ENCODE measurements at places on chromosomes 11 and 22.

DNA sequence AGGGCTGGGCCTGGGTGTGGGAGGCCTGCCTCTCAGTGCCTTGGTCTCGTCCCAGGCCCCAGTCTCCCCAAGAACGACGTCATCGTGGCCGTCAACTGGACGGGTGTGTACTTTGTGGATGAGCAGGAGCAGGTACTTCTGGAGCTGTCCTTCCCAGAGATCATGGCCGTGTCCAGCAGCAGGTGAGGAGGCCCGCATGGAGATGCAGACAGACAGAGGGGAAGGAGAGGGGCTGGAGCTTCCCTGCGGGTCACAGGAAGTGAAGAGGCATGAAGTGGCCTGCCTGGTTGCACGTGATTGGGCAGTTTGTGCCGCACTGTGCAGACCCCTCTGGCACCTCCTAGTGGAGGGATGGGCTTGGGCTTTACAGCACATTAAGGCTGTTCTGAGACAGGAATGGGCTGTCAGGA, 70.4 kb downstream of the MYO7A start:
- DNase-seq, result no peak

DNA sequence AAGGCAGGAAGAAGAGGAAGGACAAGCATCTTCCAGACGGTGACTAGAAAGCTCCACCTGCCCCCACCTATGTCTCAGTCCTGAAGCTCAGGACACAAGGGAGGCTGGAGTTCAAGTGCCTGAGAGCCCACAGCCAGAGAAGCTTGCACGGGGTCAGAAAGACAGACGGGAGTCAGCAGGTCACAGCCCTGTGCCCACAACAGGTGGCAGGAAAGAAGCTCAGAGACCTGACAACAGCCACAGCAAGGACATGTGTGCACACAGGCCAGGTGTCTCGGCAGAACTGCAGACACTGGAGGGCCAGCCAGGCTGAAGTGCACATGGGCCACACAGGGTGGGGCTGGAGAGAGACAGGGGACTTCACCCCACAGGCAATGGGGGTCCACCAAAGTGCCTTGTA, 37.2 kb upstream of the MOB2 start:
- DNase-seq, result no peak

GRCh38 chr11:118175993-118176777, at the start of gene SCN2B:
Gene SCN2B (minus strand): TSS chr11:118176639. CDS start chr11:118176431, 208 bp downstream.
- no peak for DNase-seq

GRCh38 chr11:108278546-108278945, 55.7 kb downstream of the ATM start:
- DNase-seq, result no peak

- no peak for DNase-seq
These were observed 68.1 kb upstream of the SLC22A12 start for GRCh38 chr11:64522843-64523380.

- DNase-seq, result no peak
These were observed 182.7 kb downstream of the ADAMTS15 start for GRCh38 chr11:130631119-130631518.

DNA sequence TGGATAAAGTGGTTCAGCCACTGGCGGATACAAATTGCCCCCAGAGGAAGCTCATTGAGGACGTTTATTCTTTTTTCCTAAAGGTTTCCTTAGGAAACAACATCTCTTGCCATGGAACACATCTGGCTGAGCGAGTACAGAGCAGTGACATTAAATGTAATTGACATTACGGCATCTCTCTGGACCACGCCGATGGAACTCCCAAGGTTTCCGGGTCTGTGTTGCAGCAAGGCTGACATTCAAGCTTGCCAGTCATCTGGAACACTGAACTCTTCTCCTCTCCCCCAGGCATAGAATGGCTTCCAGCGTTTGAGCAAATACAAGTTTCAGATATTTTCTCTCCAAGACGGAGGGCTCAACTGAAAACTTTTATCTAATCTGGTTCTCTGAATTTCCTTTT, 42.1 kb downstream of the CLMP start:
- no peak for DNase-seq

DNA sequence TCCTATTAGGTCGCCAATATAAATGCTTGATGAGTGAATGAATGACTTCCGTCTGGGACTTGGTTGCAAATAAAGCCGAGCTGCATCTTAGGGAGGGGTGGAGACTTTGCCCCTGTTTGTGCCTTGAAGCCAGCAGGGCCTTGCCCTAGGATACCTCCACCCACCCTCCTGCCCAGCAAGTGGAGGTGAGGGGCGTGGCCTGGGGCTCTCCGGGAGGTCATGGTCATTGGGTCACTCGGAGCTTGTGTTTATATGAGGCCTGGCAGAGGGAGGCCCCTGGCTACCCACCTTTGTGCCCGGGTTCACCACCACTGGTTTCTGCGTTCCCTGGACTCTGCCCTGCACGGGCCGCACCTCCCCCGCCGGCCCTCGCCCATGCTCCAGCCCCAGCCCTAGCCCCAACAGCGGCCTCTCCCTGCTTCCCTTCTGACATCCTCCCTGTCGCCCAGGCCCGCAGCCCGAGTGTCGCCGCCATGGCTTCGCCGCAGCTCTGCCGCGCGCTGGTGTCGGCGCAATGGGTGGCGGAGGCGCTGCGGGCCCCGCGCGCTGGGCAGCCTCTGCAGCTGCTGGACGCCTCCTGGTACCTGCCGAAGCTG, 4.3 kb downstream of the MPST start:
- DNase-seq, result no peak

- no peak for DNase-seq
These were observed 34.2 kb downstream of the MACROD1 start for GRCh38 chr11:64131683-64132190.

- DNase-seq, result no peak
These were observed 9.4 kb upstream of the TECTA start for GRCh38 chr11:121091492-121092152.

GRCh38 chr11:121610706-121611105, 157.9 kb upstream of the SORL1-AS1 start:
- no peak for DNase-seq

- no peak for DNase-seq
These were observed 94.8 kb upstream of the PHOX2A start for GRCh38 chr11:72338741-72339140.

DNA sequence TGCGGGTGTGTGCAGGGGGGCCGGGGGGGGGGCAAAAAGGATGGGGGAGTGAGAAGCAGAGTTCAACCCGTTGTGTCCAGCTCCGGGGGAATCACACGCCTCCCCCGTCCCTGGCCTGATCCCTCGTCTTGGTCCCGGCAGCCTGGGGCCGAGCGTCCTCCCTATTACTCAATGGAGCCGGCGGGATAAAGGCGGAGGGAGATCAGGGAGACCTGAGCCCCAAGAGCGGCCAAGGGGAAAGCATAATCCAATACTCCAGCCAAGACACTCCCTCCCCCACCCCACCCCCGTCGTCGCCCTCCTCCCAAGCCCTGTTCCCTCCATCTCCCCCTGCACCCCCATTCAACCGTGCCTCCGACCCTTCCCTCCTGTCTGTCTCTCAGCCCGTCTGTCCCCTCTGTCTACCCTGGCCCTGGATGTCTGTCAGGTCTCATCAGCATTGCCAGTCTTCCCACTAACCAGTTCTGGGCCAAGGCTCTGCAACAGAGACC, 2.6 kb downstream of the PHOX2A start:
- DNase-seq, result no peak

DNA sequence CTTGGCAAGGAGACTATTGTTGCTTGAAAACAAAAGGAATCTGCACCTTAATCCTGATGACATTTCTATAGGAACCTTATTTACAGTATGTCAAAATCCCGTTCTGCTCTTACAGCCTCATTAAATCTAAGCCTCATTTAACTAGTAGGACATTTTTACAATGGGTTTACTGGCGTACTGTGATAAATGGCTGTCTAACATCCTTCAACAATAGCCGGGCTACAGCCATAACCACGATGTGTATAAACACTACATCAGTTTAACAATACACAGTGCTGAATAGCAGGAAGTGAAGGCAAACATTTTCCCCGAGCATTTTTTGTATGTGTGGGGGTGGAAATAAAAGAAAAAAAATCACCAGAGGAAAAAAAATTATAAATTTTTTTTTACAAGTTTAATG, 131.2 kb downstream of the ARL14EP start:
- DNase-seq, result no peak

DNA sequence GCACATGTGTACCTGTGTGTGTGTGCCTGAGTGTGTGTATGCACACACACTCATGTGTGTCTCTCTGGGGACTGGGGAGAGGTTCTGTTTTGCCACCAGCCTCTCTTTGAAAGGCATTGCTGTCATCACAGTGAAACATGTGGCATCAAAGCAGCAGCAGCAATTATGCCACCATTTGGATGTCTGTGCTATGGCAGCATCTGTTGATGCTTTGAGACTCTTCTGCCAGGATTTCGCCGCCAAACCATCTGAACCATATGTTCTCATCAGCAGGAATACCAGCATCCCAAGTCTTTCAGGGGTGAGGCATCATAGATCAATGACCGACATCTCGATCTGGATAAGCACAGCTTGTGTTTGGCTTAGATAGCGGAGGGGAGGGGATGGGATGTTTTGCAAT, 168.6 kb downstream of the FAT3 start:
- DNase-seq, result no peak

DNA sequence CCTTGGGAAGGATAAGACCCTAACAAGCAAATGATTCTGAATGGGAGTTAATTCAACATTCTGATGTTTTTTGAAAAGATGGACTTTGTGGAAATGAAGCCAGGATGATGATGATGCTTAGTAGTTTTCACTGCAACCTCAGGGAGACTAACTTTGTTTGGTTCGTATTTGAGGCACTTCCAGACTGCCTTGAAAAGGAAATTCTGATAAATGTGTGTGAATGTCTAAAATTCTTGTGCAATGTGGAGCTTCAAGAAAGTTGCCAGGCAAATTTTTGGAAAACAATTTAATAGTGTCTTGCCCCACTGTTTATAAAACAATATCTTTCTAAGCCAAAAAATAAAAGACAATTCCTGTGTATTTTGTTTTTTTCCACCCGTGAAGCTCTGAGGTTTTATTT, 11.2 kb upstream of the NAV2 start:
- no peak for DNase-seq

- DNase-seq, result no peak
These were observed 882 bp downstream of the FREY1 start for GRCh38 chr11:45906096-45906682.

DNA sequence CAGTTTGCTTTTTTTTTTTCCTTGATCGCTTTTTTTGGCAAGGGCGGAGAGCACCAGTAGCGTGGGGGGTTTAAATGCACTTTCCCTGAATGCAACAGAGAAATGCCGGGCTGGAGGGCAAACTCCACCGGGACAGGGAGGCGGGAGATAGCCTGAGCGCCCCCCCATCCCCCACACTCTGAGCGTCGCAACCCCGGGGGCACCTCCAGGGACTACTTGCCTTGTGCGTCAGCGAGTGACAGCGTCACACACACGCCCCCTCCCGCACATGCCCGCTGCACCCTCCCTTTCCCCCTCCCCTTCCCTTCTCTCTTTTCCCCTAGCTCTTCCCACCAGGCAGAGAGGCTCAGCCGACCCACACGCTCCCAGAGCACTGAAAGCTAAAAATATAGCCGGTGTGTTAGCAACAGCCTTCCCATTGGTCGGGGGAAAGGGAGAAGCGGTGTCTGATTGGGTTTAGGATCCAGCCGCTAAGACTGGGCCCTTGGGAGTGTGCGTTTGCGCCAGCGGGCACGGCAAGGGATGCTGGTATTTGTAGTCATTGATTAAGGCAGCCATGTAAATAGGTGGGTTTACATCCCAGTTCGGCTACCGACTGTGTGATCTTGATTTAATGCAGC, 1.7 kb upstream of the TOB2 start:
- DNase-seq, result peak; percentile 75

GRCh38 chr11:123233975-123234334, 38.9 kb upstream of the CLMP start:
- no peak for DNase-seq

GRCh38 chr11:86983021-86983488, 27.9 kb upstream of the FZD4 start:
- DNase-seq, result no peak

DNA sequence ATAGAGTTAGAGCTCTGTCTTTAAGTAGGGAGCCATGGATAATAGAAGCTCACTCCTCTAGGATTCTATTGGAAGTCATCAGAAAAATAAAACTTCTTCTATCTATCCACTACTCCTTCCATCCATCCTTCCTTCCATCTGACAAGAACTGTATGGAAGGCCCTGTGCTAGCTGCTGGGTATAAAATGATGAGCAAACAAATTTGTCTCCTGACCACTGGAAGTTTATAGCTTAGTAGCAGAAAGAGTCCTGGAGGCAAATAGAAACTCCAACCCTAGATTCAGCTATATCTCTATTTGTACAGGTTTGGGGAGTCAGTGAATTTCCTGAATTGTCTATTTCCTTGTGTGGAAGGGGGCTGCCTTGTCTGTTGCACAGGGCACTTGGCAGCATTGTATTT, 136.6 kb downstream of the ME3 start:
- no peak for DNase-seq

GRCh38 chr11:128581561-128582272, 5.6 kb downstream of the ETS1 start:
- no peak for DNase-seq

- no peak for DNase-seq
These were observed 1.0 kb downstream of the KCNJ4 start for GRCh38 chr22:38453996-38454352.

DNA sequence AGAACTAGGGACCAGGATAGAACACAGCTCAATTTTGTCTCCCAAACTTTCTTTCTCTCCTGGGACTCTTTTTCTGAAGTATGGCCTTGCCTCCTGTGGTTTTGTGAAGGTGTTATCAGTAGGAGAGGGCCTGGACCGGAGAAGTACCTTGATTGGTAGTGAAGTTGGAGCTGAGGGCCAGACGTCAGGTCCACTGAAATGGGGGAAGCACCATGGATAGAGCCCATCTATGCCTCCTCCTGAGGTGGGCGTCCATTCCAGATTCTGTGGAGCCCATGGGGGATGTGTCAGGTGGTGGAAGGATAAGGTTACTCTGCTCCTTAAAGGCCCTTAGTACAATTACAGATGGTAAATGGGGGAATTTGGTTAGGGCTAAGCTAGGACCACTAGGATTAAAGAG, 109.7 kb downstream of the INSC start:
- no peak for DNase-seq

DNA sequence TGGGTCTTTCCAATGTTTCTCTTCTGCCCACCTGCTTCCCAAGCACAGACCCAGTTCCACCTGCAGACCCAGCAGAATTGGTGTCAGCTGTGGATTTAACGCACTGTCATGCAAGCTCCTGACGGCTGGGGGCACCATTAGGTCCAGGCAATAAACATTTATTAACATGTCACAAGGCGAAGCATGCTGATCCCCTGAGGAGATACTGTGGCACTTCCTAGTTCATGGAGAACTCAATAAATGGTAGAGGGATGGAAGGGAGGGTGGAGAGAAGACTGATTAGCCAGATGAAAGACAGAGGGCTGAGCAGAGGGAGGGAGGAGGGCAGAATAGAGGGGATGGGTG, 68.3 kb upstream of the TSPAN18 start:
- DNase-seq, result no peak

DNA sequence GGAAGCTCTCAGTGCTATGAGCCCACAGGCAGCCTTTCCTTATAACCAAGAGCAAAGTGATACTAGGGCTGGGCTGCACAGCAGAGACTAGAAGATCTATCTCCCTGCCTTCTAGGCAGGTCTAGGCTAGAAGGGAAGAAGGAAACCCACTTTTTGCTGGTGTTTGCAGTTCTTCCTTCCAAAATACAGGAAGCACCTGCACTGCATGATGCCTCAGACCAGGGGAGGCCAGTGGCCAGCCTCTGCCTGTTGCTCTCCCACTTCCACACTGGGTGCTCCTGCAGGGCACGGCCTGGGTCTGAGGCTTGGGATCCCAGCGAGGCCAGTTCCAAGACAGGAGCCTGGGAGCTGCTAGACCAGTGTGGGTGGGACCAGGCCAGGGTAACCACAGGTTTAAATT, 6.0 kb upstream of the UCP3 start:
- DNase-seq, result no peak

All from stimulated activated CD8-positive, alpha-beta memory T cell treated with anti-CD3 and anti-CD28 coated beads, Interleukin-7, amount 100 ng/mL, for 24 hours (primary cell).